ENCODE measurements at places on chromosomes 13 and 19. TPM values are rescaled to one million over a fixed set of nuclear protein-coding genes. Genes with fewer than 3 reads are reported as not detected.

The SULT2B1 gene
- not detected for total RNA-seq

The FAM124A gene
- 2.2 TPM for total RNA-seq

The COL4A1 gene
- 46.4 TPM for total RNA-seq

The ATP12A gene
- total RNA-seq, result 0.14 TPM

The VSTM1 gene
- total RNA-seq, result not detected

The PLPPR3 gene
- total RNA-seq, result not detected

The PLK5 gene
- not detected for total RNA-seq

The DCT gene
- total RNA-seq, result not detected

GRCh38 chr19:40419066-40419612, 6.0 kb upstream of the PRX start:
- no peaks in the 10 kb centered on the region for H3K27me3 ChIP-seq
- no peak for DNase-seq
- H3K4me1 ChIP-seq, result peaks cover 23% of the 10 kb centered on the region
- H3K4me3 ChIP-seq, result no peak overlapping the region
- H3K27ac ChIP-seq, result no peak overlapping the region

DNA sequence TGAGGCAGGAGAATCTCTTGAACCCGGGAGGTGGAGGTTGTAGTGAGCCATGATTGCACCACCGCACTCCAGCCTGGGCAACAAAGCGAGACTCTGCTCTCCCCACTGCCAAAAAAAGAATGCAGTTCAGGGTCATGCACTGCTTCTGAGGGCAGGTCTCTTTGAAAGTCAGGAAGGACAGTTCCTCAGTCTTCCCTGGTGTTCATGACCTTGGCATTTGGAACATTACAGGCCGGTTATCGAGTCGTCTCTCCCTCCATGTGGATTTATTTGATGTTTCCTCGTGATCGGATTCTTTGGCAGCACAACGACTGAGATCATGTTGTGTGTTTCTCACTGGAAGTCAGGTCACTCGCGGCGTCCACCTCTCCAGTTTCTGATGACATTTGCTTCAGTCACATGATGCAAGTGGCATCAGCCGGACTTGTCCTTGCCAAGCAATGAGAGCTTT, 17.2 kb downstream of the FGF21 start:
- no peak overlapping the region for H3K4me3 ChIP-seq
- no peaks in the 10 kb centered on the region for H3K4me1 ChIP-seq
- peaks cover 67% of the 10 kb centered on the region for H3K27me3 ChIP-seq
- DNase-seq, result no peak
- H3K36me3 ChIP-seq, result no peaks in the 10 kb centered on the region

DNA sequence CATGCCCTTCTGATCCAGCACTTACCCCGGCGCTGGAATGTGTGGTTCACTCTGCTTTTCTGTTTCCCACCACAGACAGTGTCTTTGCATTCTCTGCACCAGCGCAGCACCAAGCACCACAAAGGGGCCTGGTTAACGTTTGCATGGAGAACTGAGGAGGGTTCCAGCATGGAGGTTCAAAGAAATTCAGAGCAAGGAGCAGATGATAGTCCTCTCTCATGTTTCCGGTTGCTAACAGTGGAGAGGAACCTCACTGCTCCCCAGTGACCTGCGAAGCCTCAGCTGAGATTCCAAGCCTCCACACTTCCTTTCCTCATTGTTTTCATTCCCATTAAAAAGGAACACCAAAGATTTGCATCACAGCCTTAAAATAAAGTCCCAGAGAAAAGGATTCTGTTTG, 99.7 kb downstream of the STARD13 start:
- H3K36me3 ChIP-seq, result no peaks in the 10 kb centered on the region
- H3K4me1 ChIP-seq, result peaks cover 12% of the 10 kb centered on the region
- no peaks in the 10 kb centered on the region for H3K27me3 ChIP-seq
- H3K27ac ChIP-seq, result peak overlapping the region; percentile 54
- no peak for DNase-seq

DNA sequence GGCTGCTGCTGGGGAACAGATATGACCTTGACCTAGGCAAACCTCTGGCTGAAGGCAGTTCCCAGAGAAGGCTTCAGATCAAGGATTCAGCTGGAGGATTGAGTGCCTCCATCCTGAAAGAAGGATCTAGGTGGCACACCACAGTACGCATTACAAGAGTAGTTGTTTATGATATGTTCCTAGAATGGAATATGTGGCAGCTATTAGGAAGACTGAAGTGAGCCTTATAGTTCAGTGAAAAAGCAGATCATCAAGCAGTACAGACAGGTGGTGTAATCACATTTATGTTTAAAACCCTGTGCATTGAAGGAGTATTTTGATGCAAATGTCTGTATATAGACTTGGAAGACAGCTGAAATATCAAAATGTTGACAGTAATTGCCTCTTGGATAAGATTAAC, 116.0 kb downstream of the ZAR1L start:
- H3K4me3 ChIP-seq, result no peak overlapping the region
- H3K36me3 ChIP-seq, result no peaks in the 10 kb centered on the region
- no peaks in the 10 kb centered on the region for H3K27me3 ChIP-seq
- DNase-seq, result no peak

GRCh38 chr13:26222520-26223046, 469 bp upstream of the RNF6 start:
- no peaks in the 10 kb centered on the region for H3K27me3 ChIP-seq
- DNase-seq, result no peak
- peak overlapping the region; percentile 93 for H3K27ac ChIP-seq
- peak overlapping the region; percentile 70 for H3K4me3 ChIP-seq

DNA sequence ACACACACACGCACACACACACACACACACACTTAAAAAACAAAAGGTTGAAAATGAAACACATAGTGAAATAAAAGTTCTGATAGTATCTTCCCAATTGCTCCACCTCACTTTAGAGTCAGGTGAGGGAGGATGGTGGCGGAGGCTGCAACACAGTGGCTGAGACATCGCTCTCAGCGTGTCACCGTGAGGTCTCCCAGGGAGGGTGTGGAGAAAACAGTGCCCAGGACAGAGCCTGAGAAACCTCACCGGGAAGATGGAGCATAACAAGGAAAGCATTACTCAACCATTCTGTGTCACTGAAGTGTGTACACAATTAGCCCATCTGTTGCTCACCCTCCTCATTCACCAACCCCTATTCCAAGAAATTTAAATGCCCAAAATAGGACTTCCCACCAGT, 111.4 kb upstream of the USP29 start:
- H3K4me3 ChIP-seq, result no peak overlapping the region
- no peaks in the 10 kb centered on the region for H3K27me3 ChIP-seq
- no peak overlapping the region for H3K27ac ChIP-seq
- no peaks in the 10 kb centered on the region for H3K4me1 ChIP-seq
- H3K36me3 ChIP-seq, result no peaks in the 10 kb centered on the region
- DNase-seq, result no peak

- no peak overlapping the region for H3K27ac ChIP-seq
- H3K4me3 ChIP-seq, result no peak overlapping the region
- no peaks in the 10 kb centered on the region for H3K36me3 ChIP-seq
- DNase-seq, result no peak
- H3K4me1 ChIP-seq, result no peaks in the 10 kb centered on the region
- H3K27me3 ChIP-seq, result no peaks in the 10 kb centered on the region
These were observed 555.9 kb downstream of the DIAPH3 start for GRCh38 chr13:59607780-59608233.

- no peak for DNase-seq
- H3K27me3 ChIP-seq, result no peaks in the 10 kb centered on the region
- no peak overlapping the region for H3K27ac ChIP-seq
- H3K4me1 ChIP-seq, result peaks cover 11% of the 10 kb centered on the region
- H3K4me3 ChIP-seq, result no peak overlapping the region
These were observed 161.4 kb downstream of the EFNB2 start for GRCh38 chr13:106373989-106374572.

GRCh38 chr19:2978166-2978767, 903 bp downstream of the TLE6 start:
- no peak for DNase-seq
- H3K36me3 ChIP-seq, result no peaks in the 10 kb centered on the region
- peaks cover 45% of the 10 kb centered on the region for H3K4me1 ChIP-seq
- no peaks in the 10 kb centered on the region for H3K27me3 ChIP-seq

- no peaks in the 10 kb centered on the region for H3K4me1 ChIP-seq
- no peak for DNase-seq
- H3K36me3 ChIP-seq, result no peaks in the 10 kb centered on the region
These were observed 23.7 kb upstream of the LGALS14 start for GRCh38 chr19:39680593-39680992.

- no peaks in the 10 kb centered on the region for H3K36me3 ChIP-seq
- H3K4me3 ChIP-seq, result no peak overlapping the region
- no peak overlapping the region for H3K27ac ChIP-seq
- H3K27me3 ChIP-seq, result no peaks in the 10 kb centered on the region
These were observed 269.6 kb downstream of the DNAJC15 start for GRCh38 chr13:43293008-43293407.

DNA sequence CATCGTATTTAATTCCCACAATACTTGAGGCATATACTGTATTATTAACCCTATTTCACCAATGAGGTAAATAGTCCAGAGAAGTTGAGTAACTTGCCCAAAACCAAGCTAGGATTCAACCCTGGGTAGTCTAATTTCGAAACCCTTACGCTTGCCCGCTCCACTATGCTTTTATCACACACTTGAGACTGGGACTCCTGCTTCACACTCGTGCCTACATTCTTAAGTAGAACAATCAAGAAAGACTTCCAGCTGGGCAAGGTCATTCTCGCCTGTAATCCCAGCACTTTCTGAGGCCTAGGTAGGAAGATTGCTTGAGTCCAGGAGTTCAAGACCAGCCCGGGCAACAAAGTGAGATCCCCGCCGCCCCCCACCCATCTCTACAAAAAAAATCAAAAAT, 3.6 kb downstream of the ZNF541 start:
- no peak overlapping the region for H3K27ac ChIP-seq
- no peaks in the 10 kb centered on the region for H3K27me3 ChIP-seq
- peaks cover 14% of the 10 kb centered on the region for H3K4me1 ChIP-seq

- H3K36me3 ChIP-seq, result no peaks in the 10 kb centered on the region
- H3K4me1 ChIP-seq, result no peaks in the 10 kb centered on the region
- H3K27ac ChIP-seq, result no peak overlapping the region
- no peaks in the 10 kb centered on the region for H3K27me3 ChIP-seq
- H3K4me3 ChIP-seq, result no peak overlapping the region
- DNase-seq, result no peak
These were observed 193.6 kb downstream of the RAP2A start for GRCh38 chr13:97627566-97627965.
